Left lung (tissue), 14 donors: ENCODE measurements at places on chromosomes 5 and 9. TPM values are rescaled to one million over a fixed set of nuclear protein-coding genes. Genes with fewer than 3 reads are reported as not detected.

The BNC2 gene
- total RNA-seq = 19.3 TPM

The CTXN3 gene
- not detected for total RNA-seq

The CDC25C gene
- total RNA-seq = 0.34 TPM

The F2RL2 gene
- total RNA-seq = 0.10 TPM

The ANGPTL2 gene
- 22.7 TPM for total RNA-seq

The ACOT12 gene
- not detected for total RNA-seq

The FKBP15 gene
- 55.3 TPM for total RNA-seq

The MAST4 gene
- total RNA-seq = 52.2 TPM

- H3K27ac ChIP-seq = no peak overlapping the region
- no peaks in the 10 kb centered on the region for H3K36me3 ChIP-seq
- no peaks in the 10 kb centered on the region for H3K4me1 ChIP-seq
- no peak for DNase-seq
- no peaks in the 10 kb centered on the region for H3K27me3 ChIP-seq
These were observed 122.8 kb downstream of the MTX3 start for GRCh38 chr5:79868163-79868670.

DNA sequence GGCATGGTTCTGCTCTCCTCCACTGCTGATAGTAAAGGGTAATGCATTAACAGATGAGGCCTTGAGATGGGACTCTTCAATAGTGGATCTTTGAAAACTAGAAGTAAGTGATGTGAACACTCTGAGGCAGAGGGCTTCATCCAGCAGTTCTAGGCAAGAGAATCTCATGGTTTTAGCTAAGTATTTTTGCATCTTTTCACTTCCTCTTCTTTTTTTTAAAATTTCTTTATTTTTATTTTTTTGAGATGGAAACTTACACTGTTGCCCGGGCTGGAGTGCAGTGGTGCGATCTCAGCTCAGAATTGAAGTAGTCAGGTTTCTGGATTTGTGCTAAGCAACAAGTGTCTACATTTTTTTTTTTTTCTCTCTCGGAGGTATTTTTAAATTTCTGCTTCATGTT lies 101.9 kb downstream of the MTRR start:
- H3K36me3 ChIP-seq = no peaks in the 10 kb centered on the region
- H3K4me3 ChIP-seq = no peak overlapping the region
- H3K27me3 ChIP-seq = no peaks in the 10 kb centered on the region
- H3K27ac ChIP-seq = no peak overlapping the region

DNA sequence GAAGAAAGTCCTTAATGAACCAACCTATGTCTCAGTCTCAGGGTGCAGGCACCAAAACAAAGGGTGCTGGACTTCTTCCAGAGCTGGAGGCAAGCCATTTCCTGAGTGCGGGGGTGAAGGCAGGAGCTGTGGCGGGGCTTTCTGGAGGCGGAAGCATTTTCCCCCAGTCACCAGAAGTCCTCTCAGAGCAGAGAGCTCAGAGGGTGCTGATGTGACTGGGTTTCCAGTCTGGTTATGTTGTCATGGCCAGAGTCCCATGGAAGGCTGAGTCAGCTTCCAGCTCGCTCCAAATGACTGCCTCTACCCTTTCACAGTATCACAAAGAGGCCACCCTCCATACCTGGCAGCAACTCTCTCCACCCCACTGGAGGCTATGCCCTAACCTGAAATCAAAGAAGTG lies 86.0 kb downstream of the TRPC7 start:
- no peaks in the 10 kb centered on the region for H3K36me3 ChIP-seq
- H3K27me3 ChIP-seq = no peaks in the 10 kb centered on the region
- no peaks in the 10 kb centered on the region for H3K4me1 ChIP-seq

GRCh38 chr5:83107692-83108420 lies 30.5 kb downstream of the XRCC4 start:
- DNase-seq = no peak
- no peaks in the 10 kb centered on the region for H3K36me3 ChIP-seq
- no peak overlapping the region for H3K27ac ChIP-seq
- no peak overlapping the region for H3K4me3 ChIP-seq
- no peaks in the 10 kb centered on the region for H3K27me3 ChIP-seq

DNA sequence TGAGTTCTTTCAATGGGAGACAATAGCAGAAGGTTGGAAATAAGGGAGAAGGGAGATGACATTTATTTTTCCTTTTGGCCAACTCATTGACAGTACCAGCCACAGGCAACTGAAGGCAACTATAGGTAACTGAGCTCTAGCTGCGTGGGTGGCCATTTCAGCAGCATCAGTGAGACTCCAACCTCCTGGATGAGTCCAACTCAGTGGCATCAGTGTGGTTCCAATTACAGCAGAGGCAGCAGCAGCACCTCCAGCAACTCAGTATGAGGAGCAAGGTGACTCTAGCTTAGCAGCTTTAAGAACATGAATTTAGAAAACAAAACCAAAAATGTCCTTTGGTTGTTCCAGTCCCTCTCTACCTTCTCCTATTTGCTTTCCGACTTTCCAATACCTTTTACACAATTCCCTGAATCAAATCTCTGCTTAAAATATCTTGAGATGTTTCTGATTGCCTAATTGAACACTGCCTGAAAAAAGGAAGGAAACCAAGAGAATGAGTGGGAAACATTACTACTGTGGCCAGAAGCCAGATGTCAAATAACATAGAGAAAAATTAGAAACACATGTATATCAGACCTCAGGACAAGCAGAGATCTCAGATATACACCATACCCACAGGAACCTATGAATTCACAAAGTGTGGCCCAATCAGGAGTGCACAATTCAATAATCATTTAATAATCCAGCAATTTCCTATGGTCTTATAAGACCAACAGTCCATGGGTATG lies 166.5 kb upstream of the RORB start:
- H3K36me3 ChIP-seq = no peaks in the 10 kb centered on the region
- DNase-seq = no peak
- H3K27ac ChIP-seq = no peak overlapping the region
- H3K4me3 ChIP-seq = no peak overlapping the region

GRCh38 chr5:108945094-108945493 lies 197.4 kb downstream of the FER start:
- no peaks in the 10 kb centered on the region for H3K4me1 ChIP-seq
- no peak for DNase-seq
- H3K27ac ChIP-seq = no peak overlapping the region

DNA sequence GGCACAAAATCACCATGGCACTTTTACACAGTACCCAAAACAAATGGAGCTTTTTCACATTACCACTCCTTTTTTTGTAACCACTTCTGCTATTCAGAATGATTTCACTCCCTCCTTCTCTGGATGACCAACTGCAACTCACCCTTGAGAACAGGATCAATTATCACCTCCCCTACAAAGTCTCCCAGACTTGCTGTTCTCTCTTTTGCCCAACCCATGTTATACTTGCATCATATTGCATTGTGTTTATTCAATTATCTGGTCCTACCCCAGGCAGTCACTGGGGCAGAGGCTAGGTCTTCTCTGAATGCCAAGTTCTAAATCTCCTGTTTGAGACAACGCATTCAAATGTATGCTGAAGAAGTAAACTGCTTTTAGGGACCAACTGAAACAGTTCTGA lies 96.0 kb downstream of the GPR21 start:
- no peak overlapping the region for H3K27ac ChIP-seq
- no peaks in the 10 kb centered on the region for H3K36me3 ChIP-seq
- H3K4me3 ChIP-seq = no peak overlapping the region
- H3K4me1 ChIP-seq = no peaks in the 10 kb centered on the region
- no peaks in the 10 kb centered on the region for H3K27me3 ChIP-seq

DNA sequence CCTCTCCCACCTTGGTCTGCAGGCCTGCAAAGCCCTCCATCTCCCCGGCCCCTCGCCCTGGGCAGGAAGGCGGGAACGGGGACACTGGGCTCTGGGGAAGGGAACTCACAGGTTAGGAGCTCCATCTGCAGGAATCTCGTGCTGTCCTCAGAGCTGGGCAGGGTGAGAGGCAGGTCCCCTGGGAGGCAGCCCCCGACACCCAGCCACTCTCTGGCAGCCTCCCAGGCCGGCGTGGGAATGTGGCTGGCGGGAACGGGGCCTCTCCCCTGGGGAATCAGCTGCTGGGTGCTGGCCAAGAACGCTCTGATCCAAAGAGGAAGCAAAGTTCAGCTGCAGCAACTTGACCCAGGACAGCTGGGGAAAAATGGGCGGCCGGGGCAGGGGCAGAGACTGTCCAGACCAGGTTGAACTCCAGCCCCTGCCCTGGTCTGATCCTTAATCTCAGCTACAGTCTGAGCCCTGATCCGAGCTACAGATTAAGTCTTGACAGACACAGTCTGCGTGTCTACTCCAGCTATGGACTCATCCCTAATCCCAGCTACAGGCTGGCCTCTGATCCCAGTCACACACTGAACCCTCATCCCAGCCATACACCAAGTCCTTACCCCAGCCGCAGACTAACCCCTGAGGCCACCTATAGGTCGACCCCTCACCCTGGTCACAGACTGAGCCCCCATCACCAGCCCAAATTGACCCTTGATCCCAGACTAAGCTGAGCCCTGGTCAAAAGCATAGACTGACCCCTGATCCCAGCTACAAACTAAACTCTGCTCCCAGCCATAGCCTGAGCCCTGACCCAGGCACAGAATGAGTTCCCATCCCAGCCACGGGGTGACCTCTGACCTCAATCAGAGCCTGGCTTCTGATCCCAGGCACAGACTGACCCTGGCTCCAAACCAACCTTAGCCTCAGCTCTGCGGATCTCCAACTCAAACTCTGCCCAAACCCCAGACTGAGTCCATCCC lies 37.3 kb upstream of the EGFL7 start:
- no peaks in the 10 kb centered on the region for H3K27me3 ChIP-seq
- H3K4me1 ChIP-seq = peaks cover 77% of the 10 kb centered on the region
- H3K4me3 ChIP-seq = no peak overlapping the region
- H3K27ac ChIP-seq = no peak overlapping the region

GRCh38 chr9:21252721-21253547 lies 13.1 kb upstream of the IFNA14 start:
- no peaks in the 10 kb centered on the region for H3K36me3 ChIP-seq
- H3K27ac ChIP-seq = no peak overlapping the region
- no peaks in the 10 kb centered on the region for H3K4me1 ChIP-seq
- peaks cover 17% of the 10 kb centered on the region for H3K27me3 ChIP-seq

DNA sequence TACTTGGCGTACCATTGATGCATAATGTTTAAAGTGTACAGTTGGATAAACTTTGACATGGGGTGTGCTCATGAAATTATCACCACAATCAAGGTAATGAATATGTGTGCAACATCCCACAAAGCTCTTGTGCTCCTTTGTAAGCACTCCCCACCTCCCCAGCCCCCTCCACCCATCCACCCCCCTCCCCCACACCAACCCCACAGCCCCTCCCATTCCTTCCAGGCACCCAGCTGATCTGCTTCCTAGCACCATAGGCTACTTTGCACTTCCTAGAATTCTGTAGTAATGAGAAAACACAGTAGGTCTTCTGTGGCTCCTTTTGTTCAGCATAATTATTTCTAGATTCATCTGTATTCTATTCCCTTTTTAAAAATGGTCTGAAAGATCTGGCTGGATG lies 24.5 kb downstream of the FGD3 start:
- H3K27ac ChIP-seq = peak overlapping the region; percentile 50
- no peak overlapping the region for H3K4me3 ChIP-seq
- no peaks in the 10 kb centered on the region for H3K36me3 ChIP-seq

- no peaks in the 10 kb centered on the region for H3K27me3 ChIP-seq
- DNase-seq = no peak
- H3K4me1 ChIP-seq = peaks cover 28% of the 10 kb centered on the region
These were observed 84.6 kb downstream of the ANKRD55 start for GRCh38 chr5:56148453-56148971.
